ENCODE measurements at places on chromosomes 1 and 21.
A peak's percentile ranks its signal among the peaks of the same experiment; 100 is the strongest.

- DNase-seq = no peak
These were observed 21.7 kb upstream of the VASH2 start for GRCh38 chr1:212928323-212929291.

- DNase-seq = no peak
These were observed 62.8 kb upstream of the COA6 start for GRCh38 chr1:234310460-234310817.

DNA sequence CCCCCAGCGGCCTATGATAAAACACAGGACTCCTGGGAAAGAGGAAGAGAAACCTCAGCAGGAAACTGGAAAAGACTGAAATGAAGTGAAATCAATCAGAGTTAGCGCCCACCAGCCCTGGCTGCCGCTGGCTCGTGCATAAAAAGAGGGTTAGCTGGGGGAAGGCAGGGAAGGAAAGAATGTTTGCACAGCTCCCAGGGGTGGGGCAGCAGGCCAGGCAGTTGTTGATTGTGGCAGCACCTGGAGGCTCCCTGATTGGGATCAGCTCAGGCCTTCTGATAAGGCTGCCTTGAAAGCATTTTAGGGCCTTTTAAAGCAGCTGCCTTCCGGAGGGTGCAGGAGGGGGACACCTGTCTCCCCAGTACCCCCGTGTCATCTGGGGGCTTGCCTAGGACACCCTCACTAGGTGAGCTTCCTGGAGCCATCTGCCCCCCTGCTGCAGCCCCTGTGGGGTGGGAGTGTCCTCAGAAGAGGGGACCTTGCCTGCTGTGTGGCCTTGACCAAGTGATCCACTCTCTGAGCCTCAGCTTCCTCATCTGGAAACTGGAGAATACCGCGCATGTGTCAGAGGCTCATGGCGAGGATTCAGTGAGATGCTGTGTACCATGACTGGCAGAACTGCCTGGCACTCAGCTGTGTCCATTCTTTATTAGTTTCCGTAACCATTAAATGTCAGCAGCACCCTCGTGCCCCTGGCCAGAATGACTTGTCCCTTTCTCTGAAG is 6.6 kb downstream of the EPHB2 start:
- DNase-seq = peak; percentile 90

DNA sequence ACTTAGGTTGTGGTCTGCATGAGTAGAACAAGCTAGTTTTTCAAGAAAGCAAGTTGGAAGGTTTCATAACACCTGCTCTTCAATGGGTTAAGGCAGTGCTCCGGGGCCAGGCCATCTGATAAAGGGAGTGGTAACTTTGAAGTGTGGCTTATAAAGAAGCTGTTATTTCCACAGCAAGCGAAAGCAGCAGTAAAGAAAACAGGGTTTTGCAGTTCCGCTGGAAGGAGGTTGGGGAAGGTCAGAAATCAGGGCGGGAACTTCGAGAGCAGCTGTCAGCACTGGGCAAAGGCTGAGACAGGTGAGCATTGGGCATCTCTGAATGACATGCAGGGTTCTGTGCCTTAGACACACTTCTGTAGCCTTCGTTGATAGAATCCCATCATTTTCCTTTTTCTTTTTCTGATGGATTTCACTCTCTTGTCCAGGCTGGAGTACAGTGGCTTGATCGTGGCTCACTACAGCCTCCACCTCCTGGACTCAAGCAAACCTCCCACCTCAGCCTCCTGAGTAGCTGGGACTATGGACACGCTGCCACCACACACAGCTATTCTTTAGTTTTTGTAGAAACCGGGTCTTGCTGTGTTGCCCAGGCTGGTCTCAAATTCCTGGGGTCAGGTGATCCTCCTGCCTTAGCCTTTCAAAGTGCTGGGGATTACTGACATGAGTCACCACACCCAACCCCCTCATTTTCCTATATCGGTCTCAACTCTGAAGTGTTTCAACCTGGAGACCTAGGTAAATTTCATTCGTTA is 20.5 kb downstream of the TMEM51 start:
- no peak for DNase-seq

- DNase-seq = no peak
These were observed 26.6 kb downstream of the FAM78B start for GRCh38 chr1:166140251-166140650.

DNA sequence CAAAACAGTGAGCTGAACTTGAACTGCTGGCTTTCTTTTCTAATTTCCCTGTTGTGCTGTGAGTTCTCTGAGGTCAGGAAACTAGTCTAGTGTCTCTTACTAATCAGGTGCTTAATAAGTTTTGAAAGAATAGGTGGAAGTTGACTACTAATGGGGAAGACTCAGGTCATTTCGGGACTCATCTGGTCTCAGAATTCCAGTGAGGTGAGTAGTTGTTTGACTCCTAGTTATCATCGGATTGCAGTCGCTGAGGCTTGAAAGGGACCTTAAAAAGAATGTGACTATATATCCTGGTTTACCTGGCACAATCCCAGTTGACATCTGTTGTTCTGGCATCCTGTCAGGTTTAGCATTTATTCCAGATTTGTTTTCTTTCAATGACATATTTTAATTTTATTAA is 81.4 kb upstream of the SPAG17 start:
- DNase-seq = no peak

DNA sequence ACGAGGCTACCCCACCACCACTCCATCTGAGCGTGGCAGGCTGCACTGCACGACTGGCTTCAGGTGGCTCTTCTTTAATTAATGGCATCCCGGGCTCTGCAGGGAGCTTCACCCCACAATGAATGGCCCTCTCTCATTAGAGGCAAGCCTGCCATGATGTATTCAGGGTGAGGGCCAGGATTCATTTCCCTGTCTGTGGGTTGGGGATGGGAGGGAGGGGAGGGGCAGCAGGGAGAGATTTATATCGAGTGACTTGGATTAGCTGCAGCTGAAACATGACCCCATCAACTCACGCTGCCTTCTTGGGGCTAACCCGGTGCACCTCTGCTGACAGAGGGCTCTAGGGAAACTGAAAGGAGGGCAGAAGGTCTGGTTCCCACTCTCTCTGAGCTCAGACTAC is 54.2 kb downstream of the ERI3 start:
- DNase-seq = no peak

Measured in NCI-H2081 (cell line).